Activated T-helper 1 cell treated with anti-CD3 and anti-CD28 coated beads, Interleukin-12 subunit alpha, Interleukin-12 subunit beta, Interleukin-2, Interleukin-4 antibody, amounts not matched to agents 30 ng/mL and 10 ng/mL and 1 ng/mL, durations not matched to agents 14 hours and 24 hours and 36 hours (primary cell): ENCODE measurements at places on chromosomes 16 and 17. TPM values are rescaled to one million over a fixed set of nuclear protein-coding genes. Genes with fewer than 3 reads are reported as not detected.

GRCh38 chr17:72691586-72691985 lies 400.9 kb downstream of the SLC39A11 start:
- no peaks in the 10 kb centered on the region for H3K4me1 ChIP-seq
- no peaks in the 10 kb centered on the region for H3K27me3 ChIP-seq
- no peak for DNase-seq
- no peak overlapping the region for H3K27ac ChIP-seq
- H3K36me3 ChIP-seq, result no peaks in the 10 kb centered on the region

NAGPA gene
- 11.6 and 12.5 TPM in 2 replicates for total RNA-seq

SLFN14 gene
- 0.05 and 0.10 TPM in 2 replicates for total RNA-seq

C16orf46 gene
- total RNA-seq, result 0.32 and 0.41 TPM in 2 replicates

- no peak for DNase-seq
- no peak overlapping the region for H3K4me3 ChIP-seq
- no peaks in the 10 kb centered on the region for H3K36me3 ChIP-seq
- no peaks in the 10 kb centered on the region for H3K27me3 ChIP-seq
- no peak overlapping the region for H3K27ac ChIP-seq
- H3K4me1 ChIP-seq, result no peaks in the 10 kb centered on the region
These were observed 34.7 kb upstream of the BRD7 start for GRCh38 chr16:50403491-50403890.

DNA sequence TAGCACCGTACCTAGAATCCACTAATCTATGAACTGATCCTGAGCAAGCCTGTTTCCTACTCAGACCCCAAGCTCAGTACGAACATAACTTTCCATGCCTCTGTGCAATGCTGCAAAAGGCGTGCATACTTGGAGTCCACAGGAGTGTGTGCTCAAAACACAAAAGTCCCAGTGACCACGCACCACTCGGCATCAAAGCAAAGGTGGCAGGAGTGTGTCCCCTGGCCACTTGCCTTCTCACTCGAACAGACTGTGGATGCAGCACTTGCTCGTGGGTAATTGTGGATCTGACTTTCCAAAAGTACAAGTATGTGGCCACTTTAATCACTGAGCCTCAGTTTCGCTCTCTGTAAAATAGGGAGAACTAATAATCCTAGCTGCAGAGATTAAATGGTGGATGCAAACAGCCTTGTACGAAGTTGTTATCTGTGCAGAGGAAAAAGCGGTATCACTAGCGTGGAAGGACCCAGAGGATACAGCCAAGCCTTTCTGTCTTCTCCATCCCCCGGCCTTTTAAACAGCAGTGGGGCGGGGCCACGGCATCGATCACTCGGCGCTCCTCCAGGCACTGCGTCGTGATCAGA lies 311 bp upstream of the KDM8 start:
- H3K27me3 ChIP-seq, result no peaks in the 10 kb centered on the region
- H3K4me3 ChIP-seq, result peak overlapping the region; percentile 97
- peak overlapping the region; percentile 99 for H3K27ac ChIP-seq
- peaks cover 7% of the 10 kb centered on the region for H3K36me3 ChIP-seq
- no peak for DNase-seq

GRCh38 chr17:2388020-2388682 lies 12.7 kb downstream of the MNT start:
- H3K36me3 ChIP-seq, result peaks cover 9% of the 10 kb centered on the region
- no peak for DNase-seq
- H3K27ac ChIP-seq, result no peak overlapping the region
- H3K4me1 ChIP-seq, result peaks cover 20% of the 10 kb centered on the region
- no peaks in the 10 kb centered on the region for H3K27me3 ChIP-seq

GRCh38 chr16:23213831-23214230 lies 31.3 kb downstream of the SCNN1G start:
- no peak for DNase-seq
- no peaks in the 10 kb centered on the region for H3K36me3 ChIP-seq
- H3K27me3 ChIP-seq, result peaks cover 6% of the 10 kb centered on the region
- no peak overlapping the region for H3K4me3 ChIP-seq
- no peaks in the 10 kb centered on the region for H3K4me1 ChIP-seq

- H3K36me3 ChIP-seq, result no peaks in the 10 kb centered on the region
- H3K4me3 ChIP-seq, result no peak overlapping the region
- H3K27ac ChIP-seq, result no peak overlapping the region
- H3K4me1 ChIP-seq, result no peaks in the 10 kb centered on the region
These were observed 5.6 kb upstream of the MPHOSPH6 start for GRCh38 chr16:82175627-82176026.

DNA sequence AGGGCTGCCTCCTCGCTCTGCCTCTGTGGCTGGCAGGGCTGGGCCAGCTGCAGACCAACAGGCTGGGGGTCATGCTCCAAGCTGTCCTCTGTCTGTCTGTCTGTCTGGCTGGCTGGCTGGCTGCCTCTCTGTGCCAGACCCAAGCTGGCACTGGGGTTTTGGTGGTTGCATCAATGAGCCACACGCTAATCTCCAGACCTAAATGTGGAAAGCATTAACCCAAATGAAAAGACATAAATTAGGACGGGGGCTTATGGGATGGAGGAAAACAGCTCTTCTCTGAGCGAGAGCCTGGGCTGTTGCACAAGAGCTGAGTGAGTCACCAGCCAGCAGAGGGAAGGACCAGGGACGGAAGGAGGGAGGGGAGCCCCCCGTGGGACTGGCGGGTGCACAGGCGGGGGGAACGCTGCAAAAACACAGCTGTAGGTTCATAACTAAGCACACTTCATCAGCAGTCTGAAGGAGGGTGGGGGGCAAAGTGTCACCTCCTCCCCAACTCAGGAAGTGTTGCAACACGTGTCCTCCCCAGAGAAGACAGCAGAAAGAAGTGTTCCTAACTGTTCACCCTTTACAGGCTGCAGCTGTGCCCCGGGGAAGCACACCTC lies 83.4 kb downstream of the GAS7 start:
- H3K4me1 ChIP-seq, result peaks cover 29% of the 10 kb centered on the region
- peaks cover 11% of the 10 kb centered on the region for H3K27me3 ChIP-seq
- H3K4me3 ChIP-seq, result peak overlapping the region; percentile 44
- peak overlapping the region; percentile 47 for H3K27ac ChIP-seq
- DNase-seq, result peak; percentile 9

GRCh38 chr17:48023400-48024148 lies 14.0 kb downstream of the COPZ2 start:
- H3K27ac ChIP-seq, result no peak overlapping the region
- H3K4me1 ChIP-seq, result peaks cover 27% of the 10 kb centered on the region

CRYM gene
- total RNA-seq, result not detected in 2 replicates

DNA sequence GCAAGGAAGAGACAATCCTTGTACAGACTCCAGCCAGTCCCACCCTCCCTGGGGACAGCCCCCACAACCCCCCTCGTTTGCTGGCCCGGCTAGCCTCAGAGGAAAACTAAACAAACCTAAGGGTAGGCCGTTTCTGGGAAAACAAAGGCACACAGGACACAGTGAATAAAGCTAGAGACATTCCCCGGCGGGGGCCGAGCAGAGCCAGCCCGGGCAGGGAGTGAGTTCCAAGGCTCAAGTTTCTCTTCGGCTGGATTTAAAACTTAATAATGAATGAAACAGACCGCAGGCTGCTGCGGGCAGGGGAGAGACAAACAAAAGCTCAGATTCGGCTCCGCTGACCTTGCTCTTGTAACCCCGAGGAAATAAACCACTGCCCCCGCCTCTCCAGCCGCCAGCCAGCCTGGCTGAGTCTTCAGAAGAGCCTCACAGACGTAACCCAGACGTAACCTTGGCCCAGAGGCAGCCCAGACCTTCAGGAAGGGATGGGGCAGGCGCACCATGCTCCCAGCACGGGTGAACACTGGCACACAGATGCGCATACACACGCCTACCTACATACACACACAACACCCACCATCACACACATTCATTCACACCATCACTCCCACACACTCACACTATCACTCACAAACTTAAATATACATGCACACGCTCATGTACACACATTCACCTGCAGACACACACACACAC lies 216.0 kb downstream of the ZNF423 start:
- H3K36me3 ChIP-seq, result no peaks in the 10 kb centered on the region
- DNase-seq, result no peak
- no peak overlapping the region for H3K4me3 ChIP-seq
- peaks cover 2% of the 10 kb centered on the region for H3K27me3 ChIP-seq

DNA sequence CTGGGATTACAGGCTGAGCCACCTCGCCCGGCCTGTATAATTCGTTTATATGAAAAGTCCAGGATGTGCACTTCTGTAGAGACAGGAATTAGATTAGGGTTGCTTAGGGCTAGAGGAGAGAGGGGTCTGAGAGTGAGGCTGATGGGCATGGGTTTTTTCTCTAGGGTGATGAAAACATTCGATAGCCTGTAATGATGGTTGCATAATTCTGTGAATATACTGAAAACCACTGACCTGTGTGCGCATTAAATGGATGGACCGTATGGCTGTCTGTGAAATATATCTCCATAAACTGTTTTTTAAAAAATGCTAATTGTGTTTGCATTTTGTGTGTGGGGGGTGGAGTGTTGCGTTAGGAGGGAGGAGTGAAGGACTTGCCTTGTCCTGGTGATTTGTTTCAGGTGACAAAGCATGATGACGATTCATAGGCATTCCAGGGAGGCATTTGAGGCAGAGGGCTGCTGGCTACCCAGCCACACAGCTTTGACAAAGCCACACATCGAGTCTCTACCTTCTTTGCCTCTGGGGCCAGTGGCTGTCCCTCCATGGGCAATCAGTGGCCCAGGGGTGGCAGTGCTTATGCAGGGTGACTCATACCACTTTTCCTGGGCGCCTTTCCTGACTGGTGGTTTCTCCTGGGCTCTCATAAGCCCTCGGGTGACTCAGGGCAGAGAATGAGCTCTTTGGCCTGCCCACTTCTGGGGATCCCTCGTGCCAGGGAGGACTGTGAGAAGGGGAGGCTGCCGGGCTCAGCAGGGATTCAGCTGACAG lies 148.5 kb upstream of the WSCD1 start:
- DNase-seq, result no peak
- no peak overlapping the region for H3K27ac ChIP-seq
- H3K27me3 ChIP-seq, result no peaks in the 10 kb centered on the region
- no peak overlapping the region for H3K4me3 ChIP-seq

- H3K36me3 ChIP-seq, result peaks cover 19% of the 10 kb centered on the region
- H3K4me1 ChIP-seq, result peaks cover 18% of the 10 kb centered on the region
- H3K27me3 ChIP-seq, result no peaks in the 10 kb centered on the region
- no peak overlapping the region for H3K4me3 ChIP-seq
These were observed 39.9 kb downstream of the UBE2G1 start for GRCh38 chr17:4326608-4327007.

SLC38A8 gene
- not detected in 2 replicates for total RNA-seq

DNAAF8 gene
- total RNA-seq, result not detected in 2 replicates

DNA sequence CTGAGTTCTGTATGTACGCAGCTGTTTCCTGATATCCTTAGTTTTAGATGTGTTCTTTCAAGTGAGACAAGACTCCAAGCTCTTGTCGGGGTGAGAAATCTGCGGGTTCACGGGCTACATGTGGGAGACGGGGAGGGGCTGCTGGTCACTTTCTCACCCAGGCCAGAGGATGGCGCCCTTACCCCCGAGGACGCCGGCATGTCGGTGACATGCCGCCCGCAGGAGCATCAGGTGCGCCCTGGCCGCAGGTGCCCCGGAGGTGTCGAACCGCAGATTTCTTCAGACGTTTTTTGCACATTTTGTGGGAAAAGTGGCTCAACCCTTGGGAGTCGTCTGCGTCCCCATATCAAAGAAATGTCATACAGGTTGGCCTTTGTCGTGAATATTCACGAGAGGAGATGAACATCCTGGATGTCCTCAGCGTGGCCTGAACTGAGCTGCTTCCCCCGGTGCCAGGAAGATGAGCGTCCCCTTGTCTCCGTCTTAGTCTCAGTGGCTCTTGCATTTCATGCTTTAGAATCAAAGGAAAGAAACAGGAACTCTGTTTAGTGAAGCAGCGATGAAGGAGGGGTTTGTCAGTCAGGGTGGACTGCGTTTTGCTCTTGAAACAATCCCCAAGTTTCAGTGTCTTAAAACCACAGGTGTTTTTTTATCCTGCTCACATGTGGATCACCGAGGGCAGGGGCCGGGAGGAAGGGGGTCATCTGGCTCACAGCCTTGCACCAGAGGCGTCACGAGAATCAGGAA lies 75.4 kb upstream of the ZNF750 start:
- peaks cover 5% of the 10 kb centered on the region for H3K4me1 ChIP-seq
- no peak overlapping the region for H3K4me3 ChIP-seq
- no peaks in the 10 kb centered on the region for H3K27me3 ChIP-seq
- H3K36me3 ChIP-seq, result peaks cover 22% of the 10 kb centered on the region
- no peak for DNase-seq
- H3K27ac ChIP-seq, result no peak overlapping the region

DNA sequence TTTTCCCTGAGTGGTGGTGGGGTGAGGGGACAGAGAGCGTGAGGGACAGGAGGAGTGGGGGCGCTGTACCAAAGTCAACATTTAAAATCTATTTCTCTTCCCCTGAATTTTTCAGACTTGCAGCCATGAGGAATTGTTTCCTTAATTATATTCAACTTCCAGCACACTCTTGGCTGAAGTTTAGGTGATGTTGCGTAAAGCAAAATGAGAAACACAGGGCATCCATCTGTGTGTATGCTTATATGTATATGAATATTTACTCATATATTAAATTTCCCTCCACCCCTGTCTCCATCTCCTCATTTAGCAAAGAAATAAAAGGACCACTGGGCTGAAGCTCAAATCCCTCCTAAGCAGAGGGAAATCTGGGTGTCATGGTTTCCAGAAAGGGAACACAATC lies 218.1 kb downstream of the XYLT1 start:
- peaks cover 5% of the 10 kb centered on the region for H3K4me1 ChIP-seq
- H3K27me3 ChIP-seq, result no peaks in the 10 kb centered on the region
- no peak for DNase-seq
- peaks cover 12% of the 10 kb centered on the region for H3K36me3 ChIP-seq
- H3K4me3 ChIP-seq, result no peak overlapping the region

DNA sequence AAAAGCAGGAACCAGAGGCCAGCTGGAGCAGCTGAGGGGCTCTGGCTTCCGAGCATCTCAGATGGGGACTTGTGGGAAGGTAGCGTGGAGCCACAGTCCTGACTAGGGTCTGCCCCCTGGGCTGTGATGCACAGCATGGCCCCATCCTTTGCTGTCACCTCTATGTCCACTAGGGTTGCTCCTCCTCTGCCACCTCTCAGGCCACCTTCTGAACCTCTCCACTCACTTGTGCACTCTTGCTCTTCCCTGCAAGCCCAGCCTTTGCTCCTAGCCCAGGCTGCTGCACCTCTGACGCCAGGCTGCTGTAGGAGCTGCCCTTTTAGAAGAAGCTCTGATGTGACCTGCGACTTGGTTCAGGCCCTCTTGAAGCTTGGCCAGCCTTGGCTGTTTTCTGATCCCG lies 24.3 kb upstream of the SMPD3 start:
- H3K27ac ChIP-seq, result no peak overlapping the region
- H3K4me3 ChIP-seq, result no peak overlapping the region
- H3K36me3 ChIP-seq, result no peaks in the 10 kb centered on the region
- peaks cover 5% of the 10 kb centered on the region for H3K27me3 ChIP-seq
- DNase-seq, result no peak

GRCh38 chr17:28105501-28105900 lies 63.0 kb downstream of the NLK start:
- H3K27me3 ChIP-seq, result no peaks in the 10 kb centered on the region
- no peak overlapping the region for H3K27ac ChIP-seq
- H3K4me3 ChIP-seq, result no peak overlapping the region
- DNase-seq, result no peak

YBX2 gene
- total RNA-seq, result 0.36 TPM in 1 of 2 replicates, not detected in the other
